ENCODE measurements at places on chromosomes 7 and 10. TPM values are rescaled to one million over a fixed set of nuclear protein-coding genes. Genes with fewer than 3 reads are reported as not detected.

The CTTNBP2 gene
- total RNA-seq = 4.5 TPM

The TRDMT1 gene
- total RNA-seq = 4.9 TPM

The WNT2 gene
- 1.2 TPM for total RNA-seq

The ADRA2A gene
- total RNA-seq = 0.72 TPM

The CLRN3 gene
- total RNA-seq = not detected

The CTAGE4 gene
- not detected for total RNA-seq

The CDC14C gene
- total RNA-seq = not detected

The OR6V1 gene
- total RNA-seq = not detected

GRCh38 chr7:38905056-38905759 lies 3.8 kb downstream of the VPS41 start:
- DNase-seq = no peak

DNA sequence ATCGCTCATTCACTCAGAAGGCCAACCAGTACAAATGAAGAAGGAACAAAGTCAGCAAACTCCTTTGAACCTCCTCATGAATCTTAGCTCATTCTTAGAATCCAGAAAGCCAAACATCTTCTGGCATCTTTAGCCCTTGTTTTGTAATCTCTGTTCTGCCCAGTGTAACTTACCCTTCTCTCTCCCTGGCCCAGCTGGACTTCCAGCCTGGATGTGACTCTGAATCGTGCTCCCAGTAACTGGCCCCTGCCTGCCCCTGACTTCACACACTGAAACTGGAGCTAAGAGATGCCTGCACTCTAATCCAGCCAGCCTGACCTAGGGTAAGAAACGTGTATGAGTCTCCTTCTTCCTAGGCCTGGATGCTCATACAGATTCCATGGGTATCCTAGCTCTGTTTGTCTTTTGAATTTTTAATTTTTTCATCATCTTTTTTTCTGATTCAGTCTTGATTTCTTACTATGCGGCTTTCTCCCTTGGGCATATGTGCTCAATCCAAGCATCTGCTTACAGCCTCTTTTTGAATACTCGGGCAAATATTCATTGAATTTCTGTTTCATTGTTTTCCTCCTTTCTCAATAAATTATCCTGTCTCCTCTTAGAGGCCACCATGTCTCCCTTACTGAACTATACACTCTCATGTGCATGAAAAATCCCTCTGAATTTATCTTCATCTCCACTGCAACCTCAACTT lies 845.6 kb upstream of the AUTS2 start:
- no peak for DNase-seq

DNA sequence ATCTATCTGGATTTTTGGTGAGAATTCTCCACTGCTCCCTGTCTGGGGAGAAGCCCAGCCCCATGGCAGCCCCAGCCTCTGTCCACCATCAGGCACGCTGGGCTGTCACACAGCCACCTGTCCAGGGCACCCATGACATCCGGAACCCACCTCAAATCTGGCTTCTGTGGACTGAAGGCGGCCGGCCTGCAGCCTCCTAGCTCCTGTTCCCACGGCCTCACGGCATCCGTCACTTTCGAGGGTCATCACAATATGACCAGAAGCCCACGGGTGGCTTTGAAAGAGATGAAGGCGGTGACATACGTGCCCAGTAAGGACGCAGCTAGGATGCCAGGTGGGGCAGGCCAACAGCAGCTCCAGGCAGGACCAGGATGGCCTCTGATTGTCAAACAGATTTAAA lies 140.9 kb downstream of the PTPRN2 start:
- no peak for DNase-seq

DNA sequence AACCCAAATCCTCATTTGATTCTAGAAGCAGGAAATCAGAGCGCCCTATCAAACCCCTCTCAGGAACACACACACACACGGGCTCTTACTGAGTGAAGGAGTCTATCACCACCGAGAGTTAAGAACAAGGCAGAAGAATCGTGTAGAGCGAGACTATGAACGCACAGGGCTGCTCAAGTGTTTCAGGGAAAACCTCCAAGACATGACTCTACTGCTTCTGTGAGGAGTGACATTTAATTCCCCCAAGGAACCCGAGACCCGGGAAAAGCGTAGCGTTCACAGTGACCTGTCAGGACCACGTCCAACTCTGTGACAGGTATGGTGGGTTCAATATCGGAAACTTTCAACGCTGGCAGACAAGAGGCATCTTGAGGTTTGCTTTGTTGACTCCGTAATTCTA lies 21.6 kb downstream of the PITRM1 start:
- no peak for DNase-seq

GRCh38 chr7:34454381-34454780 lies 203.6 kb upstream of the NPSR1 start:
- DNase-seq = no peak

DNA sequence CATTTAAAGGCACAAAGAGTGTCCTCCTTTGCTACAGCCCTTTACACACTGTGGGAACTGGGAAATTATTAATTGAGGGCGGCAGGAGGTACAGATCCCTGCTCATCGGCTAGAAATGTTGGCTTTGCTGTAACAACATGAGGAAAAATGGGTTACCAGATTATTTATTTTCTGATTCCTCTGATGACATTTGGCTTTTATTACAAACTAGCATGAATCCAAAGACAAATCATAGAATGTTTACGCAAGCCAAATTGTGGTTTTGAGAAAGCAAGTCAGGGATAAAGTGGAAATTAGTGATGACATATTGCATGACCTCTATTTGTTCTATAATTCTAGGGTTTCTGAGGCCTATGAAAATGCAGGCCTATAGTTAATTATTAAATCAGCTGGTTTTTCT lies 126.1 kb upstream of the TMEM196 start:
- no peak for DNase-seq

GRCh38 chr7:158492367-158492764 lies 95.3 kb downstream of the PTPRN2 start:
- no peak for DNase-seq

- DNase-seq = peak; percentile 70
Measured at GRCh38 chr10:132632091-132632561, 94.5 kb downstream of the INPP5A start.

DNA sequence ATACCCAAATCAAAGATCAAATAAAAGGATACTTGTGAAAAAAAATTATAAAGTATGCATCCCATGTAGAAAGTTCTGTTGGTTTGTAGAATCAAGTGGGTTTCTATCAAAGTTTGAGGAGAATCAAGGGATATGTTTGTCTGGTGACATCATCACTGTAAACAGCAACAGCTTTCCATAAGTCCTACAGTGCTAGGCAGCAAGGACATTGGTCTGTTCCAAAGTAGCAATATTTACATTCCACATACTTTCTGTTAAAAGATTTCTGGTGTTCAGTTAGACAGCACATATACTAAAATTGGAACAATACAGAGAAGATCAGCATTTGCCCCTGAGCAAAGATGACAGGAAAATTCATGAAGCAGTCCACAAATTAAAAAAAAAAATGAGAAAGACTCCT lies 683.9 kb downstream of the XPNPEP1 start:
- DNase-seq = no peak
